ENCODE measurements at places on chromosomes 7 and 10.

GRCh38 chr10:26690731-26691475 lies 6.6 kb upstream of the PDSS1 start:
- no peak for DNase-seq

GRCh38 chr10:47441938-47442337 lies 42.0 kb downstream of the ANXA8 start:
- no peak for DNase-seq

- no peak for DNase-seq
These were observed 29.6 kb downstream of the LRRC27 start for GRCh38 chr10:132361581-132362101.

GRCh38 chr10:4345877-4346646 lies 479.9 kb upstream of the AKR1E2 start:
- no peak for DNase-seq

DNA sequence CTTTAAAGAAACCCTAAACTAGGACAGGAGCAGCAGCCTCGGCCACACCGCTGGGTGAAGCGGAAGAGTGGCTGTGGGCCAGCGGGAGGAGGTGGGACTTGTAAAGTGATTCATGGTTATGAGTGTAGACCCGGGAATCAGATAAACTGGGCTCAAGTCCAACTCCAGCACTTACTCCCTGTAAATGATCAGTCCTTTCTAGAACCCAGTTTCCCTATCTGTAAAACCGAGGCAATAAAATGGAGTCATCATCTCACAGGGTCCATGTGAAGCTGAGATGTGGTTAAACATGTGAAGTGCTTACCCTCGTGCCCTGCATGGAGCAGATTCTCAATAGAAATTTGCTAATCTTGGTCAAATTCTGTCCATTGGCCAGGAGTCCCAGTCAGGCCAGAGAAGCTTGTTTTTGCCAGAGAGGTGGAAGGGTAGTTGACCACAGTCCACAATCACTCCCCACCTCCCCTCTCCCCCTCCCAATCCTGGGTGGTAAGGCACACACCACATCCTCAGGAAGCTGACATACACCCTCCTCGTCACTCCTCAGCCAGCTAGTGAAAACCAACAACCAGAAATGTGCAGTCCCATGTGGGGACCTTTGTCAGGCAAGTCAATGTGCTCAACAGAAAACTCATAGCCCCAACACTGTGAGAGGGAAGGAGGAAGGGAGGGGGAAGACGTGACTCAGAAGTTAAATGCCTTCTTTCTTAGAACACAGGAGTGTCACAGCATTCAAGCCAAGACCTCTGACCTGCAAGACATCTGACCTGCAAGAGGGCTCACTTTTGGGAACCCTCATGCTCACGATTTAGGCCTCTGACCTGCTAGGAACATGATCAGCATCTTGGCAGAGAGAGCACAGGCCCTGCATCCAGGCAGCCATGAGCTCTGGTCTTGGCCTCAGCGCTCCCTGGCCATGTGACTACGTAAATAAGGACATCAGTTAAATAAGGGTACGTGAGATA lies 145.1 kb downstream of the PLXNA4 start:
- no peak for DNase-seq

DNA sequence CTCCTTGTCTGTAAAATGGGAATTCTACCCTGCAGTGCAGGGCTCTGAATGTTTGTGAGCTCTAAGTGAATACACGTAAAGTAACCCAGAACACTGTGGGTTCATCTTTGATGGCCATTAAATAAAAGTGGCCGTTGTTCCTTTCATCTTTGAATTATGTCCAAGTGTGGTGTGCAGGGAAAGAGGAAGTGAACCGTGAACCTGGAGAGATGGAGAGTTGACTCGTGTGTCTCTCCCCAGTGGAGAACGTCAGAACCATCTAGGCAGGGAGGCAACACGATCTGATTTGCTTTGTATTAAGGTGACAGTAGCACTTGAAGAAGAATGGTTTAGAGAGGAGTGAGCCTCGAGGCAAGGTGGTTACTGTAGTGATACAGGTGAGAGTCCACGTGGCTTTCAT lies 93.5 kb upstream of the GJD4 start:
- no peak for DNase-seq

GRCh38 chr10:111429288-111430028 lies 352.6 kb downstream of the ADRA2A start:
- DNase-seq = no peak

DNA sequence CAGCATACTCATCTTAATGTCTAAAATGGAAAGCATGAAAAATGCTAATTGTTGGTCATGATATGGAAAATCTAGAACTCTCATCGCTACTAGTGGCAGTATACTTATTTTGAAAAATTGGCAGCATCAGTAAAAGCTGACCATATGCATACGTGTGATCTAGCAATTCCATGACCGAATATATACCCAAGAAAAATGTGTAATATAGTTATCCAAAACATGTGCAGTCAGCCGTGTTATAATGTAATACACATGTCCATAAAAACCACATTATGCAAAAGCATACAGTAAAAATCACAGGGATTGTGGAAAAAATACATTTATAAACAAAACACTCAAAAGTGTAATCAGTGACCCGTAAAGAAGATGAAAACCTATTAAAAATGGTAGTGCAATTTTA lies 439.0 kb downstream of the SH2D4B start:
- DNase-seq = no peak

- DNase-seq = no peak
These were observed 137.6 kb upstream of the SVIL start for GRCh38 chr10:29772403-29772802.

DNA sequence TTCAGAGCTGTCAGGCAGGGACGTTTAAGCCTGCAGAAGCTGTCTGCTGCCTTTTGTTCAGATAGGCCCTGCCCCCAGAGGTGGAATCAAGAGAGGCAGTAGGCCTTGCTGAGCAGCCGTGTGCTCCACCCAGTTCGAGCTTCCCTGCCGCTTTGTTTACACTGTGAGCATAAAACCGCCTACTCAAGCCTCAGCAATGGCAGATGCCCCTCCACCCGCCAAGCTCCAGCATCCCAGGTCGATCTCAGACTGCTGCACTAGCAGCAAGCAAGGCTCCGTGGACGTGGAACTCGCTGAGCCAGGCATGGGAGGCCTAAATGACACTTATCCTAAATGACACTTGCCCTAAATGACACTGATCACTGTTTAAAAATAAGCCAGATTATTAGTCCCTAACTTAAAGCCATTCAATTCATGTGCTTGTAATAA lies 6.8 kb upstream of the ASB15 start:
- DNase-seq = peak; percentile 93

DNA sequence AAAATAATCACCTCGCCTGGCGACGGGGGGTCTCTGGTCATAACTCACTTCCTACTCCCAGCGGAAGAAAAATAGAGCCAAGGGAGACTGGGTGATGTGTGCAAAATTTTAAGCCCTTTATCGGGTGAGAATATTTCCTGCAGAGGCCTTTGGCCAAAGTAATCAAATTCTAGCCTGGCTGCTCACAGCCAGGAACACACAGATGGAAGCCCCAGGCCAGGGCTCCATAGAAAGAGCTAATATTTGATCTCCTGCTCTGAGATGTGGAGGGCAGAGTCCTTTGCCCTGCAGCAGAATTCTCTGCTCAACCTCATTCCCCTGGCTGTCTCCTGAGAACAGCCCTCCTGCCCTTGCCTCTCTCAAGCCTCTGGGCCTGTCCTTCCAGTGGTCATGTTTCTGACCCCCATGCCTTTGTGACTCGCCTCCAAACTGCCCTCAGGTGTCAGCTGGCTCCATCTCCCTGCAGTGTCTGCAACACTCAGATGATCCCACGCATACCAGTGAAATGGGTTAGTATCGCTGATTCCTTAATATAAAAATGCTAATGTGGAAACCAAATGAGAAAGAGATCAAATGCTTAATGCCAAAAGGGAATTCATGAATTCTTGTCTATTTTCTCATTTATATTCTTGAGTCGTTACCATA lies 34.5 kb downstream of the FRMD4A start:
- DNase-seq = peak; percentile 69

DNA sequence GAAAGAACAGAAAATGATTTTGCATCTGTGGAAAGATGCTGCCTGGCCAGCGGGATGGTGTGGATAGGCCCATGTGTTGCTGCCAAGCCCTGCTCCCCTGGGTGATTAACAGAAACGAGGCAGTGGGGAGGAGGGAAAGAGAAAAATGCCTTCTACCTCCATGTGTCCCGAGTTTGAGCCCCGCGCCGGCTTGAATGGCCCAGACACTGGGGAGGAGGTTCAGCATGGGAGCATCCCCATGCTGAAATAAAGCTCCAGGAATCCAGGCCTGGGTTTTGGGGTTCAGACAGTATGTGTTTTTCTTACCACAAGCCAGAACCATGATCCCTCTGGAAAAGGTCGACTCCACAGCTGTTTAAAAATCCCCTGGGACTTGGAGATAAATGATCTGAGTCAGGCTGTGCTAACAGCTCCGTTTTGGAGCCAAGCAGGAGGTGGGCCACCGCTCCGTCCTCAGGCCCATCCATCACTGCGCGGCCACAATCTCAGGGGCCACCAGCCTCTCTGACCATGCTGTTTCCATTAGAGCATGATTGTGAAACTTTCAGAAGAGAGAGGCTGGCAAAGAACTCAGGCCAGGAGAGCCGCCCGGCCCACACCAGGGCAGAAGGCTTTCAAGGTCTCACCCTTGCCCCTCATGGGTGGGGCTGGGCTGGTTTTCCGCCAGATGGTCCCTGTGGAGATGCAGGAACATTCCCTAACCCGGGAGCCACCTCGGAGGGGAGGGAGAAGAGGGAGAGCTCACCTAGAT lies 299.7 kb downstream of the ZEB1 start:
- DNase-seq = peak; percentile 12

GRCh38 chr10:126049759-126050700 lies 153.7 kb downstream of the FANK1 start:
- DNase-seq = no peak

GRCh38 chr7:27096768-27097514 lies 1.1 kb upstream of the HOXA1 start:
- DNase-seq = peak; percentile 51

- no peak for DNase-seq
These were observed 170.9 kb downstream of the LRMDA start for GRCh38 chr10:75602341-75602740.

- peak; percentile 9 for DNase-seq
These were observed 106.7 kb downstream of the LRMDA start for GRCh38 chr10:75538144-75538543.

- no peak for DNase-seq
These were observed 62.7 kb downstream of the LRRC4 start for GRCh38 chr7:127968547-127968946.

DNA sequence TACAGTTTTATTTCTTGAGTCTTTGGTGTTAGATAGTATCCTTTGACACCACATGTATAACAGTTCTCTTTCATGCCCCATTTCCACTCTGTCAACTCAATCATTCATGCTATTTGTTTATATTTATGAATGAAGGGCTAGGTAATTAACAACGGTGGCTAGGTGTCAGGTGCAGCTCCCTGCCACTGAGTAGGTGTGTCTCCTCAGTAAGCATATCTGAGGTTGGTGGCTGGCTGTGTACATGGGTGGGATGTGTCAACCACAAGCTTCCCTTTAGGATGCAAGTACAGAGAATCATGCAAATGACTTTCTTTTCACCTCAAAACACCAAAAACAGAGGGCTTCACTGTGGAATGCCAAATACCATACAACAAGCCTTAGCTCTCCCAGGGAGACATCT lies 83.4 kb downstream of the ZNF365 start:
- DNase-seq = no peak

GRCh38 chr10:15144788-15145187 lies 23.7 kb downstream of the NMT2 start:
- DNase-seq = no peak

All from NCI-H69 (cell line).